ENCODE measurements at places on chromosomes 16 and 17.

- peaks cover 68% of the 10 kb centered on the region for H3K36me3 ChIP-seq
- no peak overlapping the region for H3K4me3 ChIP-seq
- no peaks in the 10 kb centered on the region for H3K27me3 ChIP-seq
- DNase-seq = no peak
- H3K27ac ChIP-seq = no peak overlapping the region
Observed at GRCh38 chr16:30725418-30725792, 22.8 kb upstream of the PHKG2 start.

DNA sequence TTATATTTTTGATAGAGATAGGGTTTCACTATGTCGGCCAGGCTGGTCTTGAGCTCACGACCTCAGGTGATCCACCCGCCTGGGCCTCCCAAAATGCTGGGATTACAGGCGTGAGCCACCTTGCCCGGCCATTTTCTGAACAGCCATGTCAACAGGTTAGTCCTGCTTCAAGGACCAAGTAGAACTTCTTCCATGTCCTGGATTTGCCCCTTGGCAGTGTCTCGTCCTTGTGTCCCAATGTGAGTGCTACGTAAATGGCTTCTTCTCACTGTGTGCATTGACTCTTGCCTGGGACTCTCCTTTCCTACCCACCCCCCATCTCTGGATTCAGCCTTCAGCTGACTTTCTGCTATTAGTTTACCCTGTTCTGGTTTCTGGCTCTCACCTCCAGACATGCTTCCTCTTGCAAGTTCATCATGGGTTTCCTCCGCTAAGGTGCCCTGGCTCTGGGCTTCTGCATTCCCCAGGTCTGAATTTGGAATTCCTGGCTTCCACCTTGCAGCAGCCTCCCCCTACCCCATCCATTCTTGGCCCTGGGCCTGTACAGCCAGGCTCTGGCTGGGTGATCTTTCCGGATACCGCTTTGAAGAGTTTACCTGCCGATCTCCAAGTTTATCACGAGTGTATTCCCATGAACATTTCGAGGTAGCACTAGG, 14.0 kb upstream of the IRF8 start:
- H3K4me3 ChIP-seq = no peak overlapping the region
- peaks cover 71% of the 10 kb centered on the region for H3K27me3 ChIP-seq
- peaks cover 26% of the 10 kb centered on the region for H3K4me1 ChIP-seq
- DNase-seq = no peak
- no peak overlapping the region for H3K27ac ChIP-seq

GRCh38 chr17:12624211-12624610, 41.5 kb upstream of the MYOCD start:
- H3K27ac ChIP-seq = no peak overlapping the region
- no peaks in the 10 kb centered on the region for H3K36me3 ChIP-seq
- no peak overlapping the region for H3K4me3 ChIP-seq
- no peaks in the 10 kb centered on the region for H3K27me3 ChIP-seq

- no peaks in the 10 kb centered on the region for H3K36me3 ChIP-seq
- peak overlapping the region; percentile 14 for H3K4me3 ChIP-seq
- H3K4me1 ChIP-seq = peaks cover 34% of the 10 kb centered on the region
- DNase-seq = no peak
Observed at GRCh38 chr17:29178750-29179231, 1.4 kb downstream of the MYO18A start.

DNA sequence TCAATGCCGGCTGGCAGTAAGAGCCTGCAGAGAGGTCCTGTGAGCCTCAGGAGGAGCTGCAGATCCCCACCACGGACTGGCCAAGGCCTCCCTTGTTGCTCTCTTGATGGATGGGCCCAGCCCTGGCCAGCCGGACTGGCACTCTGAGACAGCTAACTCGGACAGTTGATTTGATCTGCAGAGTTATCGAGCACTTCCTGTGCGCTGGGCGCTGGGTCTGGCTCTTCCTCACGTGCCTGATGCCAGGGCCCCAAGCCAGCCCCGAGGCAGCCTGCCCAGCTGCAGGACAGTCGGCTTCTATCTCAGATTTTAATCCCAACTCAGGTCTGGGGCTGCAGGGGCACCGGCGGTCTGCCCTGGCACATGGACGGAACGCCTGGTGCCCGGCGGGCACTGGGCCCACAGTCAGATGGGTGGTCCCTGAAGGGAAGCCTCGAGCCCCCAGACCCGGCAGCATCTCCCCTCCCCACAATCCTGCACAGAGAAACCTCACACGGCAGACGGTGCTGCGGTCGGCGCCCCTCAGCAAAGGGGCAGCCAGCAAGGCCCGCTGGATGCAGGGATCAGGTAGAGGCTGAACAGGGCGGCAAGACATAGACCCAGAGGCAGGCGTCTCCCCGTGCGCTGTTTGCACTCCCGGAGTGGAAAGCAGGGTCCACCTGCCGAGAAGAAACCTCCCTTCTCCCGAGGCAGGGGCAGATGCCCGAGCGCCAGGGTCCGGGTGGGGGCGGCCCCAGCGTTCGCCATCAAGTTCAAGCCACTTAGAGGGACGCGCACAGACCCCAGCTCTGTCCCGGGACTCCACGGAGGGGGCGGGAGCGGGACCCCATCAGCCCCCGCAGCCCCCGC, 34.0 kb downstream of the TIMM22 start:
- H3K36me3 ChIP-seq = no peaks in the 10 kb centered on the region
- H3K4me3 ChIP-seq = no peak overlapping the region
- DNase-seq = no peak

DNA sequence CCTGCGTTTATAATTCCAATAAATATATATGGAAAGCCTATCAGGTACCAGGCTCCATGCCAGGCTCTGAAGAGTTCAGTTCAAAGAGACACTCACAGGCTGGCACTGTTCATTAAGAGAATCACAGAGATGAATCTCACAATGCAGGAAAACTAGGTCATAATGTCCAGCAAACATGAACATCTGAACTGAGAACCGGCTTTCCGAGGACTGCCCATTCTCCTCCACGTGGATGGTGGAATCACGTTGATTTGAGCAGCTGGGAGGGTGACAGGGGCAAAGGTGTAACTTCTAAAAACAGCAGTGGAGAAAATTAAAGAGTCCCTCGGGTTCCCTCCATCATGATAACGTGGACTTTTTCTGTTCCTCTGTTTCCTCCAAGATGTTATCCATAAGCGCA, 10.2 kb downstream of the GP2 start:
- no peaks in the 10 kb centered on the region for H3K27me3 ChIP-seq
- DNase-seq = no peak
- H3K27ac ChIP-seq = no peak overlapping the region

- no peak overlapping the region for H3K27ac ChIP-seq
- H3K4me3 ChIP-seq = no peak overlapping the region
- H3K27me3 ChIP-seq = no peaks in the 10 kb centered on the region
- peaks cover 10% of the 10 kb centered on the region for H3K36me3 ChIP-seq
- H3K4me1 ChIP-seq = peaks cover 12% of the 10 kb centered on the region
Observed at GRCh38 chr17:63645775-63646487, 23.7 kb downstream of the MAP3K3 start.

DNA sequence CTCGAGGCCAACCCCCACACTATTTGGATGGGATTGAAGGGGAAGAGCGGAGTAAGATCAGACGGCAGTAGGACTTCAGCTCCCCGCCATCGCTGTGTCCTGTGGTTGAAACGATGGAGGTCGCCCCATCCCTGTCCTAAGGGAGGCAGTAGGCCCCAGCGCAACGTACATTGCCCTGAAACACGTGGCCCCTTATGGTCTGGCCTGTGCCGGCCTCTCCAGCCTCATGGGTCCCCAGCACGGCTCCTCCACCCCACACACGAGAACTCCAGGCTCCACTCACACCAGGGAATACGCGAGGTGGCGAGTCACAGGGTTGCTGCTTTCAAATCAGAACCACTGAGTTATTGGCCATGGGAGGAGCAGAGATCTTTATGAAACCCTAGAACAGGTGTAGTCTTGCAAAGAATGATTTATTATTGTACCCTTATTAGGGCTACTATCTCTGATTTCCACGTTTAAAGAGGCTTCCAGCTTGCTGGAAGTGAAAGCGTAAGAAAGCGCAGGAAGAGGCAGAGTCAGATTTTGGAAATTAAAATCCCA, 669 bp upstream of the DCTPP1 start:
- no peak overlapping the region for H3K27ac ChIP-seq
- H3K4me1 ChIP-seq = peaks cover 41% of the 10 kb centered on the region
- DNase-seq = no peak

GRCh38 chr17:76102944-76103273, 678 bp downstream of the EXOC7 start:
- no peak for DNase-seq
- H3K27ac ChIP-seq = peak overlapping the region; percentile 97
- peak overlapping the region; percentile 98 for H3K4me3 ChIP-seq

Measured in activated CD8-positive, alpha-beta memory T cell treated with anti-CD3 and anti-CD28 coated beads, Interleukin-2, amount 10 ng/mL, durations not matched to agents 7 days and 5 days (primary cell).